ENCODE measurements at places on chromosomes 11 and 22.

DNA sequence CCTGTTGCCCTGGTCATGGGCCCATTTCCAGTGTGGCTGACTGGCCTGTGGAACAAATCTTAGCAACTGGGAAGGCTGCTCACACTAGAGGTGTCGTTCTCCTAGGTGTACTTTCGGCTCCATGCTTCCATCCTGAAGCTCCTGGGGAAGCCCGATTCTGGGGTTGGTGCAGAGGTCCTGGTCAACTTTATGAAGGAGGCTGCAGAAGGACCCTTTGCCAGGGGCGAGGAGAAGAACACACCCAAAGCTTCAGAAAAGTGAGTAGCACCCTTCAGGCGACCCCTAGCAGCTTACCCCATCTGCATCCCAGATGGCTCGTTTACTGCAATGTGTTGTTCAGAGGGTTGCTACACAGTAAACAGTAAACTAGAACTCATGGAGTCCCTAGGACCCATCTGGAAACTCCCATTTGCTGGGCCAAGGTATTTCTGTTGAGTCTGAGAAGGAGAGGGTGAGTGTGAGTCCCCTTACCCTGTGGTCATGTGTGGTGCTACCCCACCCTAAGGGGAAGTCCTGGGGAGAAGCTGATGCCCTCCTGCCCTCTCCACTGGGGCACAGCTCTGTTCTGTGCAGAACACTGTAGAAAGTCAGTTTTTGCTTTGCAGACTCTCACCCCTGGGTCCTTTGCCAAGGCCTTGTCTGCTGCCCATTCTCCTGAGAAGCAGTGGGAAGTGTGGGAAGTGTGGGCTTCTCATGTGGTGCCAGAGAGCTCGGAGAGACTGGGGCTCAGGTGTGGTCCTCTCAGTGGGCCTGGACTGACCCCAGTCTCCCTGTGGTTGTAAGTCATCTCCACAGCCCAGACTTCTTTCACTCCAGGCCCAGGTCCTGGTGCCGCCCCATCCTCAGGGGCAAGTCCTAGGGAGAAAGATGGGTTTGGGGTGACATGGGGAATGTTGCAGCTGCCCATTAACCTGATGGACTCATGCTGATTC is 85.0 kb downstream of the CABIN1 start:
- DNase-seq = no peak

DNA sequence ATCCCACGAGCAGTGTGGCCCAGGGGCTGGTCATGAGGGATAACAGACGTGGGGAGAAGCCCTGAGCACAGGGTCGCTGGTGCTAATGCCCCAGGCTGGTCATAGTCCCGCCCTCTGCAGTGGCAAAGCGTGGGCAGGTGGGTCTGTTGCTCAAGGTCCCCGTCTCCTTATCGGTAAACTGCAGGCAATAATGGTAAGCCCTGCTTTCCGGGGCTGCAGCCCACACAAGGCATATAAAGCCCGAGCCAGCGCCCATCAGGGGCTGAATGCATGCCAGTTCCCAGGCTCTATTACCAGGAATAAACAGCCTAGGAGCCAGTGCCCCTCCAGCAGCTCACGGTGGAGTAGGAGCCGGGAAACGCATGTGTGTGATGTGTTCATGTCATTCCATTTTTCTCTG is 261.0 kb downstream of the BRD1 start:
- DNase-seq = no peak

GRCh38 chr22:38272373-38273134 is at the start of gene TMEM184B:
Gene TMEM184B, minus strand, starts transcription at chr22:38273010. Its CDS starts 25,049 bp downstream, at chr22:38247961.
- no peak for DNase-seq

DNA sequence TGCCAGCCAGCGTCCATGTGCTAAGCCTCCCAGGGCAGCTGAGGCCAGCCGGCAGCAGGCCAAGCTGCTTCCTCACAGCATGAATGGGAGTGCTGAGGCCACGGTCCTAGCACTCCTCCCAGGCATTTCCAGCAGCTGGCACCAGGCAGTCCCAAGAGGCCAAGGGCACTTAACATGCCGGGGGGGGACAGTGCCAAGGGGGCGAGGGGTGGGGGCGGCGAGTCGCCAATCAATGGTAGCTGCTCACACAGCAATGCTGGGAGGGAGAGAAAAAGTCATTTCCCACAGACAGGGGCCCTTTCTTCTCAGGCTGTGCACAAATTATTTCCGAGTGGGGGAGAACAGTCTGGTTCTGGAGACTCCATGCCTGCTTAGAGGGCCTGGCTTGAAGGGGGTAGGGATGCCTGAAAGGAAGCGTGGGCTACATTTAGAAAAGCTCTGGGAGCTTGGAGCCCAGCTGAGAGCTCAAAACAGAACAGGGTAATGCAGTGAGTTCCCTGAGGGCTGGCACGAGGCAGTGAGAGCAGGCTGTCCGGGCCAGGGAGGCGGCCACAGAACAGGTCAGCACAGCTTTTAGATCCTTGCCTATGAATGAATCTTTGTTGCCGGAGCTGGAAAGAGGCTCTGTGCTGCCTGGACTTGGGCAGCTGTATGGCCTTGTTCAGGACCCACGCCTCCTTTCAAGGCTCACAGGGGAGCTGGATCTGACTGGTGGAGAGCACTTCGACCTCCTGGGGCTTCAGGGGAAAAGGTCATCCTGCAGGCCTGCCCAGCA is 14.4 kb upstream of the TBC1D10A start:
- DNase-seq = no peak

GRCh38 chr11:67571443-67571842 is 12.2 kb upstream of the GSTP1 start:
- no peak for DNase-seq

DNA sequence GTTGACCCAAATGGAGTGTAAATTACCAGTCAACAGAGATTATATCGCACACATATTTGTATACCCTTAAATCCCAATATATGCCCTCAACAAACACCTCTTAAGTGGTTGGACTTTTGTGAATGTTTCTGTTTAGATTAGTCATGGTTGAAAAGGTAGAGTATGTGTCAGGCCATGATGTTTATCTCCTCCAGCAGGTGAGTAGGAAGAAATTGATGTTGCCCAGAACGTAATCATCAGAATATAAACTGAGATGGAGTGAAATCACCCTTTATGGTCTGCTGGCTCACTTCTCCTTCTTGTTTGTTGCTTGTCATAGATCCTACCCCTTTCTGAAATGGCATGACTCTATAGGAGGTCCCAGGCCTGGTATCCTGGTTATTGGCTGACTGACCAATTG is 431.8 kb downstream of the ETS1 start:
- DNase-seq = no peak

DNA sequence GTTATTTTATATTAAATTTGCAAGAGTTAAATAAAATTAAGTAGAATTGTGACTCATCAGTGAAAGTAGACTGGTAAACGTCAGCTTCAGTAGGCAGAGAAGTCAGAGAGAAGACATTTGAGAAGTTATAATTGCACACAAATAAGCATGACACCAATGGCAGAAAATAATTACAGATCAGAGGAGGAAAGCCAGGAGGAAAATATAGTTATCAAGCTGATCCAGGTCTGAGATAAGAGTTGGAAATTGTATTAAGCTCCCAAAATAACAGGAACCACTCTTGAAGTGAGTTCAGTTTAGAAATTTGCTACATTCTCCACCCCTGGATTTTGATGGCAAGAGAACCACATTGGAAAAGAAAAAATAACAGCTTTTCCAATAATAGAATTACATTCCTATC is 533.8 kb upstream of the CHORDC1 start:
- no peak for DNase-seq

DNA sequence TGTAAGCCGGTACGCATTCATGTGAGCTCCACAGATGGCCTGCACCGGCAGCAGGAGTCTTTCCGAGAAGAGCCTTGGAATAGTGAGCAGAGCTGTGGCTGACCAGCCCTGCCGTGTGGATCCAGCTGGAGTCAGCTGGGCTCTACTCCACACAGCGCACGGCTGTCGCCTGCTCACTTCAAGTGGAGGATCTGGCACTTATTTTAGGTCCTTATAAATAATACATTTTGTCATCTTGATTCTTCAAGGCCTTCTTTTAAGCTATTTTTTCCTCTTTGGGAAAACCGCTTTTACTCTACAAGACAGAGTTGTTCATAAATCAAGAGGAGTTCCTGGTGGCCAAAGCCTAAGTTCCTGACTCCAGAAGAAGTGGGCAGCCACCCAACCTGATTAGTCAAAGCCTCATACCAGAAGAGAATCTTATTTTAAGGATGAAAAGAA is 93.8 kb downstream of the KCNC1 start:
- no peak for DNase-seq

- DNase-seq = no peak
Observed at GRCh38 chr11:46617972-46618314, 590 bp downstream of the ATG13 start.

DNA sequence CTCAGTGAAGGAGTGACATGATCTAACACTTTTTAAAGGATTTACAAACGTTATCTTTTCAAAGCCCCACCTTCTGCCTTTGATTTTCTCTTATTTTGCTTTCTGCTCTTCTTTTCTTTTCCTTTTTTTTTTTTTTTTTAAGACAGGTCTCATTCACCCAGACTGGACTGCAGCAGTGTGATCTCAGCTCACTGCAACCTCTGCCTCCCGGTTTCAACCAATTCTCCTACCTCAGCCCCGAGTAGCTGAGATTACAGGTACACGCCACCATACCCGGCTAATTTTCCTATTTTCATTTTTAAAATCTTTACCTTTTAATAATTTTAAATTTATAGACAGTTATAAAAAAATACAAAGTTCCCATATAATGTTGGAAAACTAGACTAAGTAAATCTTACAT is 63.7 kb upstream of the RPS13 start:
- DNase-seq = no peak

DNA sequence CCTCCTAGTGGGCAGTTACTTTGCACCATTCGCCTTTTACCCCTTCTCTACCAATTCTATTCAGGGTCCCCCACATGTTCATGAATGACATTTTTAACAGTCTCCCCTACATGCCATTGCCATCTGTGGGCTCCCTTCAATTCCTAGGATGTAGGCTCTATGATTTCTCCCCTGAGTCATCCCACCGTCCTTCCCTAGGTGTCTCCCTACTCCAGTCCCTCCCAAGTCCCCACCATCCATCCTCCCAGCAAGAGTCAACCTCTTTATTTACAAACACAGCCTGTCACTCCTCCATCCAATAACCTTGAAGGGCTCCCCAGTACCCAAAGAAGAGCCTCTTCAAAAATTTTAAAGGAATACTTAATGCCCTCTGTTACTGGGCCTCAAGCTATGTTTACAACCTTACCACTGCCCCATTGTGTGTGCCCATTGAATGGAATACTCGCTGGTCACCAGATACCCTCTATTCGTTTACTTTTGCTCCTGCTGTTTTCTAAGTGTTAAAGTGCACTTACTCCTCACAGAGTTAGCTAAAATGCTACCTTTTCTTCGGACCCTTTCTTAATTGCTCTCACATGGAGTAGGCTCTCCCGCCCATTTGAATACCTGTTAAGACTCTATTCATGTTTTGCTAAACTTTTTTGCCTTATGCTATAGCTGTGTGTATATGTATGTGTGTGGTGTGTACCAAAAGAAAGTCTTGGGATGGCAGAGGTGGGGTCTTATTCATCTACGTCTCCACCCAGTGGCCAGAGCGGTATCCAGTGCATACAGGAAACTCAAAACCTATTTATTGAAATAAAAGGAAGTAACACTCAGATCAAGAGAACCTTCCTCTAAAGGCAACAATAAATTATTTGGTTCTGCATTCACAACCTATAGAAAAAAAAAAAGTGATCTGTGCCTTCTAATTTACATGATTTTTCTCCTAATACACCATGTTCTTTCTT is 235.8 kb upstream of the CCDC90B start:
- peak; percentile 61 for DNase-seq

DNA sequence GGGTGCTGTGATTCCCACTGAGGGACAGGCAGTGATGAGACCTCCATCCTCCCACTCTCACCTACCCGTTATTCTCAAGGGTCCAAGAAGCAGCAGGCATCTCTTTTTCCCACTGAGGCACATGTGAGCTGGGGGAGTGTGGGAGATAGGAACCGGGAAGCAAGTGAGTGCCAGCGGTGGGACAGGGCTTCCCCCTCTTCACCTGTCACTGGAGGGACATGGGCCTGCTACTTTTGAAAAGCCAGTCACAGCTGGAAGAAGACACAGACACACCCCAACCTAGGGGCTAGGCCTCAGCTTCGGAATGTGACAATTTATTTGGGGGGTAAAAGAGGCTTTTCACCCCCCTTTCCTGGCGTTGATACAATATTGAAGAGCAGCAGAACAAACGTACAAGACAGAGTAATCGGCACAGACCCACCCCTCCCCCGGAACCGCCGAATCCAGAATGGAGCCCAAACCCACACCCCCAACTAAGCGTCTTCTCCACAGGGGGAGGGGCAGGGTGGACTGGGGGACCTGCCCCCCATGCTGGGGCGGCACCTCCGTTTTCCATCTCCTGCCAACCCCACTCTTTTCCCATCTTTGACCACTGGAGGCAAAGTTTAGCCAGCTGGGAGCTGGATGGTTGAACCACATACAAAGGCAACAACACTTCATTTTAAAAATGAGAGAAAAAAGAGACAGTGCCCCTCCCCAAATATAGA is 10.7 kb downstream of the CBX6 start:
- no peak for DNase-seq

GRCh38 chr11:109984634-109985289 is 108.4 kb upstream of the ZC3H12C start:
- no peak for DNase-seq

DNA sequence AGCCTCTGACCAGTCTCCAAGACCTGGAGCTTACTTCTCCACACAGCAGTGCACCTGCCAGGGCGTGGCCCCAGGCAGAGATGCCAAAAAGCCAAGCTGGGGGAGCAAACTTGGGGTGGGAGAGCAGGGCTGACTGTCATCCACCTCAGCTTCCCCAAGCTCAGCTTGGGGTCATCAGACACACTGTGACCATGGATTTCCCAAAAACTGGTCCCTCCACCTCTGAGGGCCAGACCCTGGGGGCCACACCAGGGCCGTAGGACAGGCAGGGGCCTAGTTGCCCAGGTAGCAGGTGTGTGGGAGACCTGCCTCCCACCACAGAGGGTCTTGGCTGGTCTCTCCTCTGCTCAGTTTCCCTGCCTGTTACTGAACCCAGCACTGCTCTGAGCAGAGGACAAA is 30.6 kb downstream of the ARVCF start:
- no peak for DNase-seq

DNA sequence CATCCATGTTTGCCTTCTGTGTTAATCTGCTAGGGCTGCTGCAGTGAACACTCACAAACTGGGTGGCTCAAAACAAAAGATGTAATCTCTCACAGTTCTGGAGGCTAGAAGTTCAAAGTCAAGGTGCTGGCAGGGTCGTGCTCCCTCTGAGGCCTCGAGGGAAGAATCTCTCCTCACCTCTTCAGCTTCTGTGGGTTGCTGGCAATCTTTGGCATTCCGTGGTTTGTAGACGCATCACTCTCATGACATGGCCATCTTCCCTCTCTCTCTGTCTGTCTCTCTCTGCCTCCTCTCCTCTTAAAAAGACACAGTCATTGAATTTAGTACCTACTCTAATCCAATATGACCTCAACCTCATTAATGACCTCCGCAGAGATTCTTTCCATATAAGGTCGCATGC is 78.8 kb downstream of the TSPAN18 start:
- DNase-seq = no peak

- DNase-seq = no peak
Observed at GRCh38 chr11:2945031-2945756, 16.0 kb upstream of the PHLDA2 start.

GRCh38 chr11:87329172-87329571 is 291.4 kb downstream of the TMEM135 start:
- DNase-seq = no peak
